Stimulated activated CD4-positive, alpha-beta T cell treated with anti-CD3 and anti-CD28 coated beads, TNF-alpha, amount 100 ng/mL, for 48 hours (primary cell): ENCODE measurements at places on chromosomes 2 and 18.

- DNase-seq = no peak
Measured at GRCh38 chr2:141242008-141242407, 888.8 kb downstream of the LRP1B start.

DNA sequence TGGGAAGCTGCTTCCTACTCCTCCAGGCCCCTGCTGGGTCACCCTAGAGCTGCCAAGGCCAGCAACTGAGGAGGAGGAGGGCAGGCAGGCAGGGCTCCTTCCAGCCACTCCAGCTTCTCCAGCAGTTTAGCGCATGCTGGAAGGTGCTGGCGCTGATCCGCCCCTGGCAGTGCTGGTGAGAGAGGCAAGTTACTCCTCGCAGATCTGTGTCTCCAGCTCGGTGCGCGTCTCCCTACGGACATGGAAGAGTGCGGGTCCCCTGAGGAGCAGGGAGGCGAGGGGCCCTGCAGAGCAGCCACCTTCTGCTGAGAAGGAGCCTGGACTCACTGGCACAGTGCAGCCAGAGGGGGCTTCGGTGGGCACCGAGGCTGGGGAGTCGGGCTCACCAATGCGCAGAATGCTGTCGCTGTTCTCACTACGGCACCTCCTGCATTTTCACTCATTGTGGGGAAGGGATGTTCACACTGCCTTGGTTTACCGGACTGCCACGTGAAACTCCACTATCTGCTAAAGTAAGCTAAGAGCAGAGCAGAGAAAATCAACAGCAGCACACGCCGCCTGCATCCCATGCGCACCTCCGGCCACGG is 206.0 kb downstream of the HDAC4 start:
- no peak for DNase-seq

DNA sequence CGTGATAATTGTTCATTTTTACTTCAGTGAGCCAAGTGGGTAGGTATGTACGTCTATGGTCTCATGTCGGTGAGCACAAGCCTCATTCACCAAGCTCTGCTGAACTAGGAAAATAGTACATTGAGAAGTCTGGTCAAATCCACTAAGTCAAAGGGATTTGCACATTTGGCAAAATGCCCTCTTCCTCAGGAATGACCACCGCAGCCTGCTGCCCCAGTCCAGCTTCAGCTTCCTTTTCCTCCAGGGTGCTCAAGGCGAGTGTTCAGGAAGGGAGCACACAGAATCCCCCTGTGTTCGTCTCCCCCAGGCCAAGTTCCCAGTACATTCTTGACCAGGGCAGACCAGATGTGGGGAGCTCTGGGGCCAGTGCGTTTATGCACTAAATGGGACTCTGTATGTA is 23.0 kb downstream of the TCF7L1 start:
- DNase-seq = no peak

DNA sequence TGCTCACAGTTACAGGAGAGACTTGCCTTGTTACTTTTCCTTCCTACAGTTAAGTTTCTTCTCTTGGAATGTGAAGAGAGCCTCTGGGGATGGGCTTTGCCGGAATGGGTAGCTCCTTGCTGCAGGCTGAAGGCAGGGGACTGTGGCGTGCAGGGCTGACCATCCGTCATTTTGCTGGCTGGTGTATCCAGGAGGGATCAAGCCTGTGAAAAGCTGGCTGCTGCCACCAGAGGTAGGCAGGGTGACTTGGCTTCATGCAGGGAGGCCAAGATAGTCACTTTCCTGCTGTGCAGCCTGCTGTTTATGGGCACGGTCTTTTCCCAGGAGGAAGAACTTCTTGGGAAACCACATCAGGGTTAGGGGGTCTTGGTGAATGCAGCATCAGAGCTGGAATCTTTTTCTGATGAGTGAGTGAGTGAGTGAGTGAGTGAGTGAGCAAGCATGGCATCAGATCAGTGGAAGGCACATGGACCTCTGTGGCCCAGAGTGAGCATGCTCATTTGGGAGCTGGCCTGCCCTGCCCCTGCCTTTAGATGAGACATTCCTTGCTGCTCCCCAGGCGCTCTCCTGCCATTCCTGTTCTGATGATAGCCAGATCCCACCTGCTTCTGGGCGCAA is 33.0 kb downstream of the FHOD3 start:
- DNase-seq = no peak

DNA sequence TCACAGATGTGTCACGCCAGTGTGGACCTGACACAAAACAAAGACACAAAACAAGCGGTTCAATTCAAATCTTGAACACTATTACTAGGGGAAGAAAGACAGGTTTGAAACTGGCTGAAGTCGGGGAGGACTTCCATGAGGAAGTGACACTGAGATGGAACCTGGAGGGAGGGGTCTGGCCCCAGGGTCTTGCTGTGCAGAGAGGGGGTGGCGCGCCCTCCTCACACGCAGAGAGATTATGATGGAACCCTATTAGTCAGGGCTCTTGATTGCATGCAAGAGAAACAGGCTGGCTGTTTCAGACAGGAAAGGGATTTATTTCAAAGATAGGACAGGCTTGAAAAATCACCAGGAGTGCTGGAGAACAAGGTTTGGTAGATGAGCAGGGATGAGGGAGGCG is 363.6 kb upstream of the HS6ST1 start:
- no peak for DNase-seq

GRCh38 chr18:68233018-68233417 is 481.9 kb downstream of the TMX3 start:
- DNase-seq = no peak
